Activated naive CD8-positive, alpha-beta T cell treated with anti-CD3 and anti-CD28 coated beads, Interleukin-2, amount 10 ng/mL, durations not matched to agents 7 days and 5 days (primary cell): ENCODE measurements at places on chromosomes 5 and 9.

DNA sequence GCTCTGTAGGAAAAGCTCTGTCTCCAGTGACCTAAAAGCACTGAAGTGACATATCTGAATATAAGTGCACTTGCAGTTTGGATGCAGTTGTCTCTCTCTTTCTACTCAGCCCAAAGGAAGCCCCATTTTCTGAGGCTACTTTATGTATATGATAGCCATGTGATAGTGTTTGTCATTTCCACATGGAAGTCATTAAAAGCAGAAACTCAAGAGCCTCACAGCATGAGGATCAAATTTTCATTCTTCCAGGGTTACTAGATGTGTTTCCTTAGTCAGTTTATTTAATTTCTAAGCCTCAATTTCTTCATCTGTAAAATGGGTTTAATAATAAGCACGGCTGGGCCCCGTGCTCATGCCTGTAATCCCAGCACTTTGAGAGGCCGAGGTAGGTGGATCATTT, 36.7 kb downstream of the RNF44 start:
- H3K27me3 ChIP-seq = no peaks in the 10 kb centered on the region
- no peak overlapping the region for H3K27ac ChIP-seq
- no peaks in the 10 kb centered on the region for H3K4me1 ChIP-seq
- no peak for DNase-seq
- no peak overlapping the region for H3K4me3 ChIP-seq
- peaks cover 36% of the 10 kb centered on the region for H3K36me3 ChIP-seq

DNA sequence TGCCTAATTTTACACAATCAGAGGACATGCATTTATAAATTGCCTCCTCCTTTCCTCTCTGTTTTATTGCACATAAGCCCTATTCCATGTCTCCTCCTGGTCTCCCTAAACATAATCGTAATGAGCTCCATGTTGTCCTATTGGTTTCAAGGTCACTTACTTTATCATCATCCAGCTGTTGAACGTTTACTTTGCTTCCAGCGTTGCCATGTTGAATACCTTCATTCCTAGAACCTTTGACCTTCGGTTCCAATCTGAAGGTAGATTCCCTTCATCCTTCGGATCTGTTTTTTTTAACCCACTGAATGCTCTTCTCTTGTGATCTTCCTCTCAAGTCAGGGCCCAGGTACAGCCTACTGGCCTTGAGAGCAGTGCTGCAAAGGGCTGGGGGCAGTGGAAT, 84.3 kb downstream of the PJA2 start:
- H3K4me1 ChIP-seq = no peaks in the 10 kb centered on the region
- DNase-seq = no peak
- no peak overlapping the region for H3K4me3 ChIP-seq

GRCh38 chr5:124927735-124928134, 181.3 kb upstream of the ZNF608 start:
- H3K4me1 ChIP-seq = no peaks in the 10 kb centered on the region
- DNase-seq = no peak
- no peaks in the 10 kb centered on the region for H3K36me3 ChIP-seq
- no peaks in the 10 kb centered on the region for H3K27me3 ChIP-seq
- H3K27ac ChIP-seq = no peak overlapping the region
- no peak overlapping the region for H3K4me3 ChIP-seq

DNA sequence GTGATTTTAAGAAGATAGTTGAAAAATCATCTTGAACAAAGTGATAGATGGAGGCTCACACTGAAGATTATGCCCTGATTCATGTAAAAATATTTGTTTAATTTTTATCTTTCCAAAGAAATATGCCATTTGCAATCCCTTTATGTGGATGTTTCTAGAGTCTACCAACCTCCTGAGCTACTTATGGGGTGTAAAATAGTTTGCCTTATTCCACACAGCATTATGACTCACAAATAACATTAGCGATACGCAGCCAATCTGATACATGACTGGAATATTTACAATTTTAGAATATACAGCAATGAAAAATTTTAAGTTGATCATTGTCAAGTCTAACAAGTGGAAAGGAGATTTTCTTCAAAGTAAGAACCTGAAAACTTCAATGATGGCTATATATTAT, 327.5 kb downstream of the EDIL3 start:
- H3K4me3 ChIP-seq = no peak overlapping the region
- H3K36me3 ChIP-seq = no peaks in the 10 kb centered on the region
- no peak overlapping the region for H3K27ac ChIP-seq
- H3K4me1 ChIP-seq = no peaks in the 10 kb centered on the region

DNA sequence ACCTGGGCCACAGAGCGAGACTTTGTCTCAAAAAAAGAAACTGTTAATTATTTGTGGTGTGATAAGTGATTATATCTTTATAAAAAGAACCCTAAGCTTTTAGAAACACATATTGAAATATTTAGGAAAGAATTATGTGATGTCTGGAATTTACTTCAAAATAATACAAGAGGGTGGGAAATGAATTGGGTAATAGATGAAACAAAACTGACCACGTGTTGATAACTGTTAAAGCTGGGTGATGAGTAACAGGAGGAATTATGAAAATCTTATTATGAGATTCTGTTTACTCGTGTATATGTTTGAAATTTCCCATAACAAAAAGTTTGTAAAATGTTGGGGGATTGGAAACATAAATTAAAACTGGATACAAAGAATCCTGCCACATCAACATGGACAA, 33.0 kb upstream of the PPP2CA start:
- H3K36me3 ChIP-seq = peaks cover 2% of the 10 kb centered on the region
- H3K4me1 ChIP-seq = no peaks in the 10 kb centered on the region
- no peak overlapping the region for H3K4me3 ChIP-seq
- H3K27me3 ChIP-seq = no peaks in the 10 kb centered on the region

GRCh38 chr5:139701056-139701741, 53.0 kb downstream of the CXXC5 start:
- peak overlapping the region; percentile 25 for H3K4me3 ChIP-seq
- H3K36me3 ChIP-seq = no peaks in the 10 kb centered on the region
- H3K4me1 ChIP-seq = peaks cover 19% of the 10 kb centered on the region
- H3K27ac ChIP-seq = no peak overlapping the region

GRCh38 chr9:128438343-128439109, 17.3 kb upstream of the ODF2 start:
- DNase-seq = peak; percentile 90
- H3K36me3 ChIP-seq = no peaks in the 10 kb centered on the region

DNA sequence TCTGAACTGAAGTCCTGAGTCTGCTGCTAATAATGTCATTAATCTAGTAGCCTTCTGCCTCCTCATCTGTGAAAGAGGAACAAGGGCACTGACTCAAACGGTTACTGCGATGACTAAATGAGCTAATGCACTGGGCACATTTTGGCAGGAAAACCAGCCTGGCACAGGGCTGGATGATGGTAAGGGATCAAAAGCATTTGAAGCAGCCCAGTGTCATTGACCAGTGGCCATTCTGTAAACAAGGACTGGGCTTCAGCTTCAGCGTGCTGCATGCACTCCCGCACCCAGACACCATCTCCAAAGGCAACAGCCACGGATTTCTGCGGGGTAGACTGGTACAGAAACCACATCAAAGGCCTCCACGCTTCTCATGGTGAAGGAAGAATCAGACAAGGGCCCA, 8.0 kb downstream of the GCNT4 start:
- H3K27me3 ChIP-seq = no peaks in the 10 kb centered on the region
- no peak overlapping the region for H3K27ac ChIP-seq
- peaks cover 47% of the 10 kb centered on the region for H3K36me3 ChIP-seq
- peaks cover 42% of the 10 kb centered on the region for H3K4me1 ChIP-seq

DNA sequence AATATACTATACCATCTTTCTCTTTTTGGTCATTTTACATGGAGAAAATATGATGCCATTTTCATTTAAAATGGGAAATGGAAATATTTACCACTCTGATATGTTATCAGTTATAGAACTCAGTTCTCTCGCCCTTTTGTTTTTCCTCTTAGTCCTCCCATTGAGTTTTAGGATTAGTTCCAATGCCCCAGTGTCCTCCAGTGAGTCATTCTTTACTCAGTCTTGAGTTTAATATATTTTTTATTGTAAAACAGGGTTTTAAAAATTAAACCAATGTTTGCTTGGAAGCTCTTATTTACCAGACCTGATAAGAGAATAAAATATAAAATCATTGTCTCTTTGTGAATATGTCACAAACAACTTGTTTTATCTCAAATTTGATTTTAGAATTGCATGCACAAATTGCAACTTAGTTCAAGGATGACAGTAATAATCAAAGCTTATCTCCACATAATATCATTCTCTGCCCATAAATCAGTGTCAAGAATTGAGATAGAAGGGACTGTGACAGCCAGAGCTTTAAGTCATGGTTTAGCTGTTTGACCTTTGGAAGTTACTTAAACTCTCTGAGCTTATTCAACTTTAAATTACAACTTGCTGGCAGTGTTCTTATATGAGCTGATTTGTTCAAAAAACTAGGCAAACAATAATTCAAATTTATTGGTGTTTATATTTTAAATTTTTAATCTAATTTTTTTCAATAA, 166.4 kb downstream of the PAM start:
- no peaks in the 10 kb centered on the region for H3K36me3 ChIP-seq
- no peak overlapping the region for H3K4me3 ChIP-seq
- H3K4me1 ChIP-seq = no peaks in the 10 kb centered on the region
- no peak overlapping the region for H3K27ac ChIP-seq

GRCh38 chr9:21294364-21294774, 10.7 kb downstream of the IFNA5 start:
- peaks cover 5% of the 10 kb centered on the region for H3K4me1 ChIP-seq
- DNase-seq = no peak
- no peak overlapping the region for H3K27ac ChIP-seq
- no peaks in the 10 kb centered on the region for H3K36me3 ChIP-seq
- H3K27me3 ChIP-seq = peaks cover 27% of the 10 kb centered on the region
- H3K4me3 ChIP-seq = no peak overlapping the region

DNA sequence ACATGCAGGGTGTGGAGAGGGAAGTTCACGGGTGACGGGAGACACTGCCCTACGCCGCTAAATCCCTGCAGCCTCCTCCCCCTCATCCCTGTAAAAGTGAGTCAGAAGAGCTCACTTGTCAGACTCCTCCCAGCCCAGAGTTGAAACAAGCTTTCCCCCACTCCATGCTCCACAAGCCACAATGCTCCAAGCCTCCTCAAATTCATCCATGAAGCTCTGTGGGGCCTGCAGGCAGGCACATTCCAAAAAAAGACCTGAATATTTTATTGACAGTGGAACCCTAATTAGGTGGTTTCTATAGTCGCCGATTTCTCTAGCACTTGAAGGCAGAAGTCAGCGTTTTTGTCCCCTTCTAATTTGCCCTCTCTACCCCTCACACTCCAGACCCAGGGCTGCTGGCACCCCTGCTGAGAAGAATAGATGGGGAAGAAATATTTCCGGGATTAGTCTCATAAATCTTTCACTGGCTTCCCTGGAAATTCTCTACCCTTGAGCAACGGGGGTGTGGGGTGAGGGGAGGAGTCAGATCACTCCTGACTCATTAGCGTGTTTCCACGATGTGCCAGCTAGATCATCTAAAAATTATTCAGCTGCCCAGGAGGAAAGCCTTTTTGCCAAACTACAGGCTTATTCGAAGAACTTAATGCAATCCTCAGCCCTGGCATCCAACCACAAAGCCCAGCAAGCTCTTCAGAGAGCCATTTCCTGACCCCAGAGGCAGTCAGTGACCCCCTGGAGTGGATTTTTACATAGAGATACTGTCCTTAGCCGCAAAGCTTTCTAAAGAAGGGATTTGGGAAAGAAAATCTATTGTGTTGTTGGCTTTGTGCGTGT, 97.1 kb downstream of the ENC1 start:
- no peak overlapping the region for H3K4me3 ChIP-seq
- H3K27me3 ChIP-seq = peaks cover 5% of the 10 kb centered on the region

DNA sequence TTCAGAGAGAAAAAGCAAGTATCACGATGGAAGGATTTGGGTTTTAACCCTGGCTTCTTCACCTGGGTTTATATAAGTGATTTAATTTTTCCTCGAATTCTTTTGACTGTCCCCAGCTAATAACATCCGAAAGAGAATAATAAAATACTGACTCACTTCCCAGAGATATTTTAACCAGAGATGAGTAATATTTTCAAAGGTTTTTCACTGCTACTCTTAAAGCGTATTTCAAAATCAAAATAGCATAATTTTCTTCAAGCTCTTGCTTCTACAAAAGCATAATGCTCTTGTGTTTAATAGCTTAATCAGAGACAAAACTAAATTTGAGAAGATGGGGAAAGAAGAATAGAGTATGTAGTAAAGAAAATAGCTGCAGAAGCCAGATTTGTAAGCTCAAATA, 215.2 kb upstream of the PTGER4 start:
- H3K4me3 ChIP-seq = no peak overlapping the region
- peaks cover 1% of the 10 kb centered on the region for H3K4me1 ChIP-seq
- peaks cover 13% of the 10 kb centered on the region for H3K36me3 ChIP-seq
- no peaks in the 10 kb centered on the region for H3K27me3 ChIP-seq

GRCh38 chr5:160181965-160182622, 47.2 kb upstream of the FABP6 start:
- no peak for DNase-seq
- no peak overlapping the region for H3K27ac ChIP-seq
- peaks cover under 1% of the 10 kb centered on the region for H3K36me3 ChIP-seq
- H3K27me3 ChIP-seq = peaks cover 5% of the 10 kb centered on the region

DNA sequence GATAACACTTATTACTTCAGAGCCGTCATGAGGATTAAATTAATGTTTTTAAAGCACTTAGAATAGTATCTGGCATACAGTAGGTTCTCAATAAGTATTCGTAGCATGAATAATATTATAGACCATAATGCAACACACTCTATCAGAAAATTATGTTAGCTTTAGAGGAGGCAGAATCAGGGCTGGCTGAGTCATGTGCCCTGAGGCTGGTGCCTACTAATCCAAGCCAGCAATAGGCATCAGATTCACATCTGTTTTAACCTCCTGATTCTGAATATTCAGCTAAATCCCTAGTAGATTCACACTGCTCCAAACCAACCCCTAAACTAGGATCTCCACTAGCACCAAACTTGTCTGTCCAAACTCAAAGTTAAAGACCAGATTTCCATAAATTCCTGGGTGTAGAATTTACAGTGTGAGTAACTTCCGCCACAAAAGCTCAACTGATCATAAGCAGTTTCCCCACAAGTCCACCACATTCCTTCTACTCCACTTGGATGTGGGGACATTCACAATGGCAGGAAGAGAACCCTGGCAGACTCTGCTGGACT, 170.0 kb upstream of the DAPK1 start:
- no peaks in the 10 kb centered on the region for H3K36me3 ChIP-seq
- H3K27me3 ChIP-seq = peaks cover 2% of the 10 kb centered on the region
- H3K4me1 ChIP-seq = no peaks in the 10 kb centered on the region

GRCh38 chr5:176542596-176543427, 5.6 kb upstream of the RNF44 start:
- no peak for DNase-seq
- peak overlapping the region; percentile 96 for H3K27ac ChIP-seq
- H3K4me3 ChIP-seq = peak overlapping the region; percentile 97
- H3K27me3 ChIP-seq = no peaks in the 10 kb centered on the region
- no peaks in the 10 kb centered on the region for H3K36me3 ChIP-seq

- no peaks in the 10 kb centered on the region for H3K4me1 ChIP-seq
- no peak overlapping the region for H3K4me3 ChIP-seq
- no peak overlapping the region for H3K27ac ChIP-seq
- no peaks in the 10 kb centered on the region for H3K36me3 ChIP-seq
These were observed 145.3 kb upstream of the ZNF462 start for GRCh38 chr9:106717686-106718085.

- H3K4me3 ChIP-seq = no peak overlapping the region
- no peak overlapping the region for H3K27ac ChIP-seq
- H3K27me3 ChIP-seq = peaks cover 6% of the 10 kb centered on the region
- H3K36me3 ChIP-seq = peaks cover 7% of the 10 kb centered on the region
These were observed 236.7 kb downstream of the PIK3R1 start for GRCh38 chr5:68452286-68452685.

DNA sequence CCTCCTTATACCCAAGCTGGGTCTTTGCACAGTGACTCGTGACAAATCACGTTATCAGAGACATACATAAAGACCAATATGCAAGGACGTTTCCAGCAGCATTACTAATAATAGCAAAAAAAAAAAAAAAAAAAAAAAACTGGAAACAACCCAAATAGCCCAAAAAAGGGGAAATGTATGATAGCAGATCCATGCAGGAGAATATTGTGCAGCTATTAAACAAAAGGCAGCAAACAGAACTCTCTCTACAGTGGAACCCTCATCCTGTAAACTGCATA, 37.7 kb downstream of the C5orf15 start:
- H3K4me1 ChIP-seq = peaks cover 11% of the 10 kb centered on the region
- peak overlapping the region; percentile 93 for H3K27ac ChIP-seq
